ENCODE measurements at places on chromosomes 12 and 14.

DNA sequence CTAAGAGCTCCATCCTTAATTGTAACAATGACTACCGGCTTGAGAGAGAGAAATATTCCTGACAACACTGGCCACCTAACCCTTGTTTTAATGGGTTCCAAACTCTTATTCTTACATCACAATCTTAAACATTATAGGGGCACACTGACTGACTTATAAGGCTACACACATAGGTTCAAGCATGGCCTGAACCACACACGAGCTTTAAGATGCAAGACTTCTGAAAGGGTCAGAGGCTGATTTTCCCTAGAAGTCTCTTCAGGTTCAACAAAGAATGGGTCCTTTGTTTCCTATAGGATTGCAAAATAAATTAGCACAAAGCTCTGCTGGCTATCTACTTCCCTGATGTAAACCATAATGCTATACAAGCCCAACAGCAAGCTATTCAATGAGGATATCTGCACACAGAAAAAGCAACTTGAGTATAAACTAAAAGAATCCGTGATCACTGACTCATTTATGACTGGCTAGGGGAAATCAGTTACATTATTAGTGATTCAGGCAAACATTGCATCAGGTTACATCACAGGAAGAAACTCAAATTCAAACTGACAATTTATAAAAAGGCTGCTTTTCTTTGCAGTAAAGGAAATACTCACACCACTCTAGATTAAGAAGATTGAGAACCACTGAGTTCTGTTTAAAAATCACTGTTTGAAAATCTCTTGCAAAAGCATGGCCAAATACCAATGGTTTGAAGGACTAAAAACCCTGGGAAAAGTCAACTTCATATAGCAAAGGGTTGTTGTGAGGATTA lies 8.5 kb downstream of the BTG1 start:
- DNase-seq, result peak; percentile 66

GRCh38 chr14:75341620-75342019 lies 63.0 kb downstream of the FOS start:
- no peak for DNase-seq

DNA sequence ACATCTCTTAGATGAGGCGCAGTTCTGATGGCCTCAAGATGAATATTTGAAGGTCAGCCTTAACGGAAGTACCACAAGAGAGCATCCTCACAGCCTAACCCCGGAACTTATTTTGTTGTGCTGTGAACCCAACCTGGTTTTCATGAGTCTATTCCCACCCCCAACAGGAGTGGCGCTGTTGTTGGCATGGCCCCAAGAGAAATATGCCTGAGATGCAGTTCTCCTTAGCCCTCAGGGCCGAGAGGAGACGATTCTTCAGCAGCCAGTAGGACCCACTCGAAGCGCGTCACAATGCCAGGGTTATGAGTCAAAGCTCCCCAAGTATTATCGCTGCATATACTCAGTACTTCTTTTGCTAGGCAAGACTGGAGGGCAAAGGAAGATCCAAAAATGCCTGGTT lies 24.5 kb upstream of the BCL11B start:
- no peak for DNase-seq

GRCh38 chr12:110704750-110705149 lies 15.8 kb upstream of the HVCN1 start:
- peak; percentile 34 for DNase-seq

DNA sequence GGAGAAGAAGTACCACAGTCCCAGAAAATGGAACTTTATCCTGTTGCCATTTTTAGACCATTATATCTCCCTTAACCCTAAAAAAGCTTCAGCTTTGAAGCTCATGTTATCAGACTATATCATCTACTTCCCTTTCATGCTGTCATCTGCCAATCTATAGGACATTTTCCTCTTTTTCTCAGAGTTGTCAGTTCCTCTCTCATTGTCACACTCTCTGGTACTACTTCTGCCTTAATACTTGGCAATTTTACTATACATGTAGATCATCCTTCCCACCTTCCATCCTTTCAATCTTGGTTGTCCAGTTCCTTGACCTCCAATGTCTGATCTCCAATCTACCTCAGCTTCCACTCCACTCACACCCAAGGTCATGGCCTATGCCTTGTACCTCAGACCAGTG lies 57.4 kb downstream of the SLC15A5 start:
- DNase-seq, result no peak

DNA sequence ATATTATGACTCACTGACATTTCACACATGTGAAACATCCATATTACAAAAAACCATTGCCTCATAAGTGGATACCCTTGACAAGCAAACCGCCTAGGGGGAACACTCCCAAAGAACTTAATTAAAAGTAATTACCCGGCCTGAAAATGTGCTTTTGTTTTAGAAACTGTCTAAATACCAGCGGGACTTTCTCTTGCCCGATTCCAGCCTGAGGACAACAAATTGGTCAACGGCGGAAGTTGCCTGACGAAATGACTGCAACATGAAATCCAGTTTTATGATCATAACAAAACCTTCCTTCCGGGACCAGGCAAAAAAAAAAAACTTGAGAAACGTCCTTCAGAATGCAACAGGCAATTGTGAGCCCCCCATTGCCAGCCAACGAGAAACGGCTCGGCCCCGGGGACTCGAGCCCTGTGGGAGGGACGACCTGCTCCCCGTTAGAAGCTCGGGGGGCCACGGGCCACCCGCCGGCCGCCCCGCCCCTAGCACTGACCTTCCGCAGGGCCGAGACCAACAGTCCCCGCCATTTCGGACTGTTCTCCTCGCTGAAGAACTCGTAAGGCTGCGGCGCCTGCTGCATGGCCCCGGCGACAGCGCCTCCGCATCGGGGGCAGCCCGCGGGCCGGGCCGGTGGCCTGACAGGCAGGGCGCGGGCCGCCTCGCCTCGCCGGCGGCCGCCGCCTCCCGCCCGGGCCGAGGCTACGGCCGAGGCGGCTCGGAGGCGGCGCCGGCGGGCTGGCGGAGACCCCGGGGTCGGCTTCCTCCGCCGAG lies 490 bp downstream of the SOS2 start:
- DNase-seq, result peak; percentile 55

- no peak for DNase-seq
These were observed 152.2 kb downstream of the PDE3A start for GRCh38 chr12:20520532-20520931.

DNA sequence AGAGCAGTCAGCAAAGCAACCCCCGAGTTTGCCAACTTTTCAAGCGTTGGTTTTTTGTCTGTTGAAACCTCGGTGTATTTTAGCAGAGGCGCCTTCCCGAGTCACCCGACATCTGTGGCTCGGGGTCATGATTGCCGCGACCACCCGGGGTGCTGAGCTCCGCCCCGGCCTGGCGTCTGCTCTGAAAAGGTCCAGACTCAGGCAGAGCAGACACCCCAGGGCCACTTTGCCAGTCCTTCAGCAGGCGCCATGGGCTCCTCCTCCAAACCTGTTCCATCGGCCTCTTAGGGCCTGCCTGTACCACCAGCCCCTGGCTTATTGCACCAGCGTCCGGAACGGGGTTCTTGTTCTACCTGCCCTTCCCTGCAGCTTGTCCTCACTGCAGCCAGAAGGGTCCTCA lies 19.1 kb downstream of the ANKRD9 start:
- DNase-seq, result no peak

- DNase-seq, result no peak
These were observed 58.6 kb downstream of the SLC38A1 start for GRCh38 chr12:46209914-46210872.

DNA sequence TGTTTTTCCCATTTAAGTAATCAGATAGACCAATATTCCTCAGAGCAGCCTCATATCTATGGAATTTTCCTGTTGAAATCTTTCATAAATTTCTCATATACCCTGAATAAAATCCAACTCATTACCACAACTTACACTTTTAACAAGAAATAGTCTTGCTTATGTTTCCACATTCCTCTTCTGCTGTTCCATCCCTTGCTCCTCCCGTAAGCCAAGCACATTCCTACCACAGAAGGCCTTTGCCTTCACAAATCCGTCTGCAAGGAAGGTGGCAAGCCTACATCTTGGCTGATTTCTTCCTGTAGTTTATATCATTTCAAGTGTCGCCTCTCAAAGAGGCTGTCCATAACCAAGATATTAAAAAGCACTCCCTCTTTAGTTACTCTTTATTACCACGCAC lies 127.7 kb downstream of the C12orf50 start:
- DNase-seq, result no peak

DNA sequence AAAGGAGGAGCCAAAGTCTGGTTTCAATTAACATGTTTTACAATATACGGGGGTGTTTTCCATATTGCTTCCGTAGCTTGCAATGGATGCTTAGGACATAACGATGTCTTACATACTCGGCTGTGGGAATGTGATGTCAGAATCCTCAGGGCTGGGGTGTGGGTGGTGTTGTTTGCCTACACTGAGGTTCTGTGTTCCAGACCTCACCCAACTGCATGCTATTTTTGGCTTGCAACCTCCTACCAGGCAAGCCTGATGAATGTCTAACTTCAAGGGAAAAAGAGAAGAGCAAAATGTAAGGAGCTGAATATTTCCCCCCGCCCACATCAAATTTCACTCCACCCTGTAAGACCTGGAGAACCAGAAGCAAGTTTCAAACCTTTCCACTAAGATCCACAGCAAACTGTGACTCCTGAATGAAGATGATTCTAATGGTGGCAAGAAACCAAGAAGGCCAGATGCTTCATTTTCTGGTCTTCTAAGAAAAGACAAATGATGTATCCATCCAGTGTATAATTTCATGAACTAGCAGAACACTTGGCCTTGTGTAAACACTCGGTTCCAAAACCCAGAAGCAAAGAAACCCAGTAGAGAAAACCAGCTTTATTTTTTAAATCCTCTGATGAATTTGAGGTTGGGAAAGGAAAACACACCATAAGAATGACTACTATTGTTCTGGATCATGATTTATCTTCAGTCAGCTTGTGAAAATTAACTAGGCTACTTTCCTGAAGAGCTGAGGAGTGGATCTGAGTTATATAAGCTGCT lies 227.9 kb downstream of the DACT1 start:
- no peak for DNase-seq

- DNase-seq, result no peak
These were observed 59.7 kb downstream of the MGAT4C start for GRCh38 chr12:86196465-86196864.

DNA sequence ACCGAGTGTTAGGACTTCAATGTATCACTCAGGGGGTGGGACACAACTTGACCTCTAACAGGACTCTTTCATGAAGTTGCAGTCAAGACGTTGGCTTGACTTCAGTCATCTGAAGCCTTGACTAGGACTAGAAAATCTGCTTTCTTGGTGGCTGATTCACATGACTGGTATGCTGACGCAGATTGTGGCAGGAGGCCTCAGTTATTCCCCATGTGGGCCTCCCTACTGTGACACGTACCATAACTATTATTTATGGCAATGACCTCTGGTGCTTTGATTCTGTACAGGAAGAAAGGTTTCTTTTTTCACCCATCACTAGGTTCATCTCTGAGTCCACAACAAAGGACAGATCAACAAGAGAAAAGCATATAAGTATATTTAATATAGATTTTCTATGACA lies 270.4 kb downstream of the NEDD1 start:
- no peak for DNase-seq

DNA sequence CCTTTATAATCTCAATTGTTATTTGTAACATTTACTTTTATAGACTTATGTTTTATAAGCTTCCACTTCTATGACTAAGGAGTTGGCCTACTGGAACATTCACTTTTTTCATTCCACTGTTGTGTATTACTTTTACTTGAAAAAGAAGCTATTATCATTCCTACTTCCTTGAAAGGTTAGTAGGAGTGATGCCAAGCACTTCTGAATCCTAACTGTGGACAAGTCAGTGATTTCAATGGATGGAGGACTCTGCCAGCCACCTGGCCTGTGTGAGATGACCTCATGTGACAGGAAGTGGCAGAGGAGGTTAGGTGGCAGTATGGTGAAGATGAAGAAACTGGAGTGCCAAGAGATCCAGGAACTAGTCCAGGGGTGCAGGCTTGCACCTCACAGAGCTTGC lies 46.0 kb downstream of the TECPR2 start:
- no peak for DNase-seq

DNA sequence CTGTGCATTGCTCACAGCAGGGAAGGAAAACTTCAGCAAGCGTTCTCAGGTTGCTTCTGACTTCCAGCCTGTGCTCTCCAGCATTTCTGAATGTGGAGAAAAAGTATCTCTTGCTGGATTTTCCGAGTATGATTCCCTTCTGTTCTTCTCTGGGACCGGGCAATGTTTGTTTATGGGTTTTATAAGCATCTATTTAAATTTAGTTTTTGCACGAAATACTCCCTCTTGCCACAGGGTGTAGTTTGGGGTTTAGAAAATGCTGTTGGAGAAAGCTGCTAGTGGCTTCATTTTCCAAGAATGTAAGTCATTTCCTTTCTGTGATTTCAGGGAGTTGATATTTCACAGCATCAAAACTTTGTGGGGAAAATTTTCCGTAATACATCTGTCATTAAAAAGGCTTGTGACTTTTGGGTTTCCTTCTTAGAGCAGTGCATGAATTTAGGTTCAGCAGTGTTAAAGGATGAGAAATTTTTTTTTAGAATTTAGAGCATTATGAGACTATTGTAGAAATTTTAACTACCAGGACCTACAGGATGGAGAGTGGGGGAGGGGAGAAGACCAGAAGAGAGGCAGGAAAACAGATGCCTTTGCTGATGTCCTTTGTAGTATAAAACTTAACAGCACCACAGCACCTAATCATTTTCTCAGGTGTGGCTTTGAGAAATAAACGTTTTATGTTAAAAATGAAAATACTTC lies 1.5 kb downstream of the FRMD6 start:
- DNase-seq, result peak; percentile 6

GRCh38 chr12:64538121-64538520 lies 72.2 kb upstream of the RASSF3 start:
- no peak for DNase-seq

GRCh38 chr12:42422785-42423184 lies 96.8 kb downstream of the PPHLN1 start:
- no peak for DNase-seq

GRCh38 chr14:49549881-49550280 lies 36.3 kb downstream of the RPS29 start:
- no peak for DNase-seq

GRCh38 chr14:28577711-28578131 lies 188.9 kb upstream of the FOXG1 start:
- DNase-seq, result no peak

GRCh38 chr12:26748412-26748740 lies 84.6 kb downstream of the ITPR2 start:
- DNase-seq, result no peak

DNA sequence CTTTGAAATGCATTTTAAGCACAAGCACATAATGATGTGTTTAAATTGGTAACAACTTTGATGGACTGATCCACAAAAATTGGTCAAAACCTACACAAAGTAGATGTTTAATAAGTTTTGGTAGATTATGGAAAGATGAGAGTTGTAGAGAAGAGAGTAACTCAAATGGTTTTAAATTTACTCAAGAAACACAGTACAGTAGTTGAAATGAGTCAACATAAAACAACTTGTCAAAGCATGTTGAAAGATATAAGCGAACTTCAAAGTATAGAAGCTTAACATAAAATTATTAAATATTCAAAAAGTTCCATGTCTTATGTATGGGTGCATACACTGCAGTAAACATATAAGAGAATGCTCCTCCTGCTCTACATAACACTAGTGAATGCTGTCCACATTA lies 49.4 kb downstream of the KITLG start:
- no peak for DNase-seq

DNA sequence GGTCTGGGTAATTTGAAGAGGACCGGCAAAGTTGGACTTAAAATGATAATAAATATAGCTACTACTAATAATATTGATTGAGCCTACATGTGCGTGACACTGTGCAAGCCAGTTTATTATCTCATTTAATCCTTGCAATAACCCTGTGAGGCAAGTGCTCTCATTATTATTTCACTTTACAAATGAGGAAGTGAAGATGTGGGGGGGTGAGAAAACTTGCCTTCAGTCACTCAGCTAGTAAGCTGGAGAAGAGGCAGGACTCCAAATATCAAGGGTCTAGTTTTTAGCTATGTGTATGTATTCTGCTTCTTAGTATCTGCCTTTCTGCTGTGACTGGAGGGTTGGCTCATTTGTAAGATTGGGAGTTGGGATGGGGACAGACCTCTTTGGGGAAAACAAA lies 39.2 kb downstream of the NPAS3 start:
- no peak for DNase-seq
